ENCODE measurements at places on chromosomes 3 and 15.

- no peak for DNase-seq
These were observed 164.3 kb downstream of the FNDC3B start for GRCh38 chr3:172203522-172204258.

GRCh38 chr3:191376516-191377141, 46.3 kb upstream of the UTS2B start:
- DNase-seq, result no peak

DNA sequence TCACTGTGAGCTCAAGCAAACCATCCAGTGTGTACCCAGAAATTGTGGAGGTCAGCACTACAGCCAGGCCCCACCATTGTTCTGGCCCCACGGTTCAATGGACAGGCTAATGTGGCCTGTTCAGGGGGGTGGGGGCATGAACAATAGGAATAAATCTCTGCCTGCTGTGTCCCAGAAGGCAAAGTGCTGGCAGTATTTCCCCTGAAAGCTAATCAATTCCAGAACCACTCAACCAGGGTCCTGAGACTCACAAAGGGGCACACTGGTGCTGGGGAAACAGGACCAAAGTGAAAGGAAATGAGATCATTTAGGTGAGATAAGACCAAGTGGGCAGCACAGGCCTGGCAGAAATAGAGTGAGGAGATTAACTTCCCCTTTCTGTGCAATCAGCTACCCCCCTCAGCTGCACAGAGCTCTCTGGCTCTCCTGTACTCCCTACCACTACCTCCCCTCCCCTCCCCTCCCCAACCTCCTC, 11.5 kb downstream of the CRYGS start:
- no peak for DNase-seq

GRCh38 chr3:160576621-160577020, 11.2 kb upstream of the KPNA4 start:
- no peak for DNase-seq

- no peak for DNase-seq
These were observed 636.1 kb downstream of the MAGI1 start for GRCh38 chr3:65402597-65402996.

- no peak for DNase-seq
These were observed 385.8 kb downstream of the LPP start for GRCh38 chr3:188539631-188540194.

DNA sequence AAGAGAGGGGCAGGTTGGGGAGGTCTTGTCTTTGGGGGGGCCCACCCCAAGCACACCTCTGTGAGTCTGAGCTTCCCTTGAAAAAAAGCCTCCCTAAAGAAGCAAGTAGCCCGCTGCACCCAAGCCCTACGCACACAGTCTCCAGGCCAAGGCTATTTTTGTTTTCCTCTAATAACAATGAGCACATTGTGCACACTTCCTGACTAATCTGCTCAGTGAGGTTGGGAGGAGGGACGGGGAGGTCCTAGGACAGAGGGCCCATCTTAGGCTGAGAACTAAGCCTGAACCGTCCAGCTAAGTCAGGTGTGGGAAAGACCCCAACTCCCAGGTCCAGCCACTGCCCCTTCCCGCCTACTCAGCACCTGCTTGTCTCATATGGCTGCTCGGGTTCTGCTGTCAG, 87.2 kb downstream of the HMG20A start:
- DNase-seq, result no peak
